CD4-positive, alpha-beta T cell treated with Interleukin-17A for 1 hour (primary cell): ENCODE measurements at places on chromosomes 4 and X.

DNA sequence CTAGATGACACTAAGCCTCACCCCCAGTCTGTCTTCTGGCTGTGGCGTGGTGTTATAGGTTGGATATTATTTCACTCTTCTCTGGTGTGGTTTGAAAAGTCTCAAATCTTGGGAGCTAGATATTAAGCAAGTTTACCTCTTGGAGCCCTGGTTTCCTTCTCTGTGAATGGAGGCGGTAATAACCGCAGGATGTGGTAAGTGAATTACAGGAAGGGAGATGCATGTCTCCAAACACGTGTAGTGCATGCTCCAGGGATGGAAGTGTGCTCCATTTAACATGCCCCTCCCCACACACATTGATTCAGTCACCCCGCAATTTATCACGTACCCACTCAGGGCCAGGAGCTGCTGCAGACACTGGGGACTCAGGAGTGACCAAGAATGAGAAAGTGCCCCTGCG is 4.9 kb downstream of the ZNF275 start:
- no peak for DNase-seq

DNA sequence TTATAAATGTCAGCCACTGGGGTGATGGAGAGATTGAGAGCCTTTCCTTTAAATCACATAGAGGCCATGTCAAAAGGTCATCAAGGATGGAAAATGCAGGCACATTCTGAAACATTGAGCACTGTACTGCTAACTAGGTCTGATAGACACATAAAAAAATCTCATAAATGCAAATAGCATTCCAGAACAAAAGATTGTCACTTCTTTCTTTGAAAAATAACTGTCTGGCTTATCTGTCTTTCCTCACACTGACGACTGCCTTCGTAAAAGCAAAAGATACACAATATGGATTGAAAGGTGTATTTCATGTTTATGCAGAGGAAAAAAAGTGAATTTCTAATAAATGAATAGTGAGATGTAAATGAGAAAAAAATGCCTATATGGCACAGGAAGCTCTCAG is 59.9 kb downstream of the PABPC4L start:
- DNase-seq: no peak

DNA sequence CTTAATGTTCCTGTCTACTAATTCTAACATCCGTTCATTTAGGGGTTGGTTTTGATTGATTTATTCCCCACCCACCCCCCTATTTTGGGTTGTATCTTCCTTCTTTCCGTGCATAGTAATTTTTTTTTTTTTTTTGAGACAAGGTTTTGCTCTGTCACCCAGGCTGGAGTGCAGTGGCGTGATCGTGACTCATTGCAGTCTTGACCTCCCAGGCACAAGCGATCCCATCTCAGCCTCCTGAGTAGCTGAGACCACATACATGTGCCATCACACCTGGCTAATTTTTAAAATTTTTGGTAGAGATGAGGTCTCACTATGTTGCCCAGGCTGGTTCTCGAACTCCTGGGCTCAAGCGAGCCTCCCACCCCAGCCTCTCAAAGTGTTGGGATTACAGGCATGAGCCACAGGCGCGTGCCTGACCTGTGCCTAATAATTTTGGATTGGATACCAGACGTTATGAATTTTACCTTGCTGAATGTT is 79.9 kb downstream of the ZFX start:
- no peak for DNase-seq

DNA sequence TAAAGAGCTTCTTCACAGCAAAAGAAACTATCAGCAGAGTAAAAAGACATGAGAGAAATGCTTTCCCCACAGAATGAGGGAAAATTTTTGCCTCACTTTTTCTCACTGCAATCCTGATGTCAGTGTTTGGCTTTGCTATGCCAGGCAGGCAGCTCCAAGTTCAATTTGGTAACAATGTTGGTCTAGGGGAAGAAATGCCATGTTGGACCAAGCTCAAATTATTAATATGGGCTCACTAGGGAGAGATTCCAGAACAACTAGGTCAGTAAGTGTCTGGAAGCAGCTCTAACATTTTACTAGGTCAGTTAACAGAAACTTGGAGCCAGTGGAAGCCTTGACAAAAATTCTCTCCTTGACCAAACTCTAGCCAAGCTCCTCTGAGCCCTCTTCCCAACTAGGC is 95.4 kb downstream of the NAF1 start:
- no peak for DNase-seq

GRCh38 chrX:2492531-2493218 is 8.1 kb downstream of the DHRSX start:
- DNase-seq: no peak

DNA sequence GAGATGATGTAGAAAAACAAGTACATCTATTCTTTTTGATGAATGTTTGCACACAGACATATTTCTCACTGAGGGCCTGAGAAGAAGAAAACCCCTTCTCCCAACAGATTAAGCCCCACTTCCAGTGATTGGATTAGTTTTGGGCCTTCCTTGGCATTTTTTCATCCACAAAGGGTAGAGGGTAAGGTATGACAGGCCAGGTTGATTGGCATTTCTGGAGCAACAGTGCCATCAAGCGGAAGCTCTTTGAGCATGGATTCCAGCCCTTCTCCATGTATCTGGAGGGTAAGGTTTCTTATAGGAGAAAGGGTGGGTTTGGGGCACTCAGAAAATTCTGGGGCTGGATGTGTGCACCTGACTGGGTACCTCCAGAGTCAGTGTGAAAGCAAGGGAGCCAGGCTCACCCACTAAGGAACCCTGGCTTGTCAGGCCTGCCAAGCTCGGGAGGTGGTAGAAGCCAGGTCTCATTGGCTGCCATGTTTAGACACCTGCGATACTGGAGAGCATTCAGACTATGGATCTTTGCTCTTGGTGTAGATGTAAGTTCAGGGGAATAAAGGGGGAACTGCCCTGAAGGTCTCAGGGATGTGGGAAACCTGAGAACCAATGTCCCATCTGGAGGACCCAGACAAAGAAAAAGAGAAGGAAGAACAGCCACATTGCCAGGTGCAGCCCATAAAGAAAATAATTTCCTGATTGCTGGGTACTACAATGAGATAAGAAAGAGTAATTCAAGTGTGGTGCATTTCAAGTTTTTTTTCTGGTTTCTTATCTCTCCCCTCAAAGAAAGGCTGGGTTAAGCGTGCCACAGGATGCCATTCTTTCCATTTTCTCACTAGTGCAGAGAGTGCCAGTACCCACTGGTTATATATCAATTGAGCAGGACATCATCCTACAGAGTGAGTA is 222.3 kb upstream of the AGTR2 start:
- DNase-seq: no peak

DNA sequence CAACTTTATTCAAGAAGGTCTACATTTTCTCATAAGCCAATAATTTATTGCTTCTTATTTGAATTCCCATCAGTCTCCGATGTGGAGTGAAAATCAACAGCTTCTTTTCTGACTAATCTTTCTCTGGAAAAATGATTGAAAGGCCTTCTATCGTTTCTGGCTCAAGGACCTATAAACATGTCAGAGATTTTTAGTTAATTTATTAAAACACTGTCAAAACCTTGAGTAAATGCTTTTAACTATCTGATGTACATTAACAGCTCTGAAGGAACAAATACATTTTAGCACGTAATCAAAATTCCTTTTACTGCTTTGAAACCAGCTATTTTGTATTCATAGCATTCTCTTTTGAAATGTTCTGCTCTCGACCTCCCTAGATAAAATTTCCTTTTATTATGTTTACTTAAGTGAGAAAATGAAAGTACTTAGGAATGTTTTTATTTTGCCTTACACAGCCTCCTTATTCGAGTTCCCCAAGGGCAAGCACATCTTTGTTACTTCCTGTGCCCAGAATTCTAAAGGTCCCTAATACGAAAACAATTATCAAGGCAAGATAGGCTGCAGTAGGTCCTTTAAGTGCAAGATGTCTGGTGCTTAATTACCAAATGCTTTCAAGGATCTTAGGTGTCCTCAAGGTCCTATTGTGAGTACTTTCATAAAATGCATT is 3.1 kb upstream of the ZFX start:
- no peak for DNase-seq

- no peak for DNase-seq
These were observed 42.9 kb downstream of the DCTD start for GRCh38 chr4:182874304-182874751.

DNA sequence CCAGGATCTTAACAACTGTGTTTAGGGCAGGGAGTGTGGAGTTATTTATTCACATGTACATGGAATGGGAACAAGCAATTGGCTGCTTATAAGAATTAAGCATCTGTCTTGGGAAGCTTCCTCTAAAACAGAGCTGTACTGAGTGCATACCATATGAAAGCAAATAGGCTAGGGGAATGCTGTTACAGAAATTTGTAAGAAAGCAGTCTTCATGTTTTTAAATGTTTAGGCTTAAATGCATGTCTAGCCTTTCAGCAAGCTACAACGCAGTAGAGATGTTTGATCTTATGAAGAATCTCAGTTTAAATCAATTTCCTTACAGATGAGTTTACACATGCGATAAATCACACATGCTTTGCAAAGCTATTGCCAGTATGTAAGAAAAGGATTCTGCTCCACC is 123.1 kb upstream of the MID1 start:
- no peak for DNase-seq

- DNase-seq: no peak
These were observed 30.1 kb downstream of the ANKRD50 start for GRCh38 chr4:124682384-124682783.

DNA sequence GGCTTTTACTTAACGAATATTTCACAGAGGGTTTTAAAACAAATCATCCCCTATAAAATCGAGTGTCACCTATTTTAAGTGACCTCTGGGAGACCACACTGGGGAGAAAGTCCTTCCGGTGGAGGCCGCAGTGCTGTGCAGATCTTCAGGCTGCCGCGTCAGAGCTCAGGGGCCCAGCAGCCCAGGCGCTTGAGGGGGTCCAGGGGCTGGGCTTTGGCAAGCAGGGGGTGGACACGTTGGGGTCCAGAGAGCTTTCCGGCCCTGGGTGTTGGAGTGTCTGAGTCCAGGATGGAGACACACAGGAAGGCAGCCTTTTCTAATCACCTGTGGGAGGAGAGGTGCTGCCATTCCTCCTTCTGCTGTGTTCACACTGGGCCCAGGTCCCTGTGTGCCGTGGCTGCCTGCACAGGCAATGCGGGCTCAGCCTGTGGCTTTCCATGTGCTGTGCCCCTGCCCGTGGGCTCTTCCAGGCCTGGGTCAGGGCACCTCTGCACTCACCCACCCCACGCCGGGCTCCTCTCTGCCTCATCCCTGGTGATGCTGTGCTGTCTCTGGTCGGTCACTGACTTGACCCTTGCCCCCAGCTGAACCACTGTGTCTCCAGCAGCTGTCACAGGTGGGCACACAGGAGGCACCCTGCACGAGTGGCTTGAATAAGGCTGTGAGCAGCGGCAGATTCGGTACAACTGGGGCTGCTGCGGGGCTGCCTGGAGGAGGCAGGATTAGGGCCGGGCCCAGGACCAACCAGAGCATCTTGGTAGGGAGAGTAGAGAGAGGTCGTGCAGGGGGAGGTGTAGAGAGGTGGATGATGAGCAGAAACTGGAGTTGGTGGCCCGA is 10.0 kb downstream of the HTRA3 start:
- DNase-seq: no peak

DNA sequence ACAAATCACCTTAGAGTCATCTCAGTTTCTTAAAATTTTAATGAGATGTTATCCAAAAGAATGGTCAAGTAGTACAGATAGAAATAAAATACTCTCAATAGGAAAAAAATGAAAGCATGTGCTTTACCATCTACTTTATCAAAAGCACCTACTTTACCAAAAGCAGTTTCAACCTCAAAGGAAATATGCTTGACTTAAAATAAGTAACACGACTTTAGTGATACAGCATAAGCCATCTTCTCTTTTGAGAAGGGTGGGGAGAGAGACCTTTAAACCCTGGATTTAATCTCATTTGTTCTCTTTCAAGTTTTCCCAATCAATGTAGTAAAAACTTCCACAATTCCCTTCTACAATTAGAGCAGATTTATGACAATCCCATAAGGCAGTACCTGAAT is 26.5 kb downstream of the OTUD4 start:
- DNase-seq: no peak

DNA sequence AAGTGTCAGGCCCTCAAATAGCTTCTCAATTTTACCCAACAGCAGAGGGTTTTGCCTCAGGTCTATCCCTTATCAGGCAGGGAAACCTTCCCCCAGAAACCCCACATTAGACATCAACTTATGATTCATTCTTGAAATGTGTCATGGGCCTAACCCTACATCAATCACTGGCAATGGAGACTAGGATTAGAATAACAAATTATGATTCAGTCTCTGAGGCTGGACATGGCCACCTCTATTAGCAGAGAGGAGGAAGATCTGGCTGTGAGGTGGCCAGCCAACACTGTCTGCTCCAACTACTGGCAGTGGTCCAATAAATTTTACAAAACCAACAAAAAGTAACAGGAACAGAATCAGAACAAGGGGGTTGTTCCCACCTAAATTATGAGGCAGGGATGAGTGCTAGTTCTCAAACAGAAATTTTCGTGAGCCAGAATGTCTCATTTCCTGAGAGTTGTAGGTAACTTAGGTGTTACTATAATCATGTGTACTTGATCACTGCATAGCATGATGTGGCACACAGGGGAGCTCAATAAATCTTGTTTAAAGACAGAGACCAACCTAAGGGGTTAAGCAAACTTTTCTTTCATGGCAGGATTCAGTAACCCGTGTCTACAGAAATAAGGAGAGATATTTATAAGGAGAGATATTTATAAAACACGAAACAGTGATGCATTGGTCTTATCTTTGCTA is 126.8 kb downstream of the NFKB1 start:
- no peak for DNase-seq

GRCh38 chrX:115697806-115698205 is 136.8 kb downstream of the PLS3 start:
- no peak for DNase-seq

DNA sequence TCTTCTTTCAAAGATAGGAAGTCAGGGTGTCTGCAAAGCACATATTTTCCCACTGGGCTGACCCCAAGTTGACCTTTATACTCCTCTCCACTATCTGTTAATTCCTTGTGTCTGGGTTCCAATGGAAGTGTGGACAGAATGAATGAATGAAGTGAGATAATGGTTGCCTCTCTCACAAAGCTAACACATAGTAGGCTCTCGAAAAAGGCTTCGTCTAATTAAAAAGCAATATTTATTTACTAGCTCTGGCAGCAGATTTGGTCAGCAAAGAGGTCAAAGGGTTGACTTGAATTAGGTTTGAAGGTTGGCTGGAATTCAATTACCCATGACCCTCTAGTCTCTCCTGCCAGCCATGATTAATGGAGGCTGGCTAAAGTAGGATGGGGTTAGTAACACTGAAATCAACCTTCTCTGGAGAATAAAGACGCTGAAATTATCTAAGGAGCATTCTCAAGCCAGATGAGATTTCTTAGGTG is 280.3 kb upstream of the KLF3 start:
- DNase-seq: no peak

DNA sequence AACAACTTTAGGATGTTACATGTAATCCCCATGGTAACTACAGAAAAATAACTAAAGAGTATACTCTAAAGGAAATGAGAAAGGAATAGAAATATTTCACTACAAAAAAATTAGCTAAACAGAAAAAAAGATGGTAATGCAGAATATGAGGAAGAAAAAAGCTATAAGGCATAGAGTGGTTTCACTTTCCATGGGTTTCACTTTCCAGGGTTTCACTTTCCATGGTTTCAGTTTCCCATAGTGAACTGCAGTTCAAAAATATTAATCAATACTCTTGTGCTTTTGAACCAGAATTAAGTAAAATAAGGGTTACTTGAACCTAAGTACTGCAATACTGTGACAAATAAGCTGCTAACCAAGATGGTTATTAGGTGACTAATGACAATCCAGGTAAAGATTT is 42.0 kb downstream of the NPFFR2 start:
- DNase-seq: no peak
